T-helper 22 cell (primary cell): ENCODE measurements at places on chromosomes 16 and 17.

DNA sequence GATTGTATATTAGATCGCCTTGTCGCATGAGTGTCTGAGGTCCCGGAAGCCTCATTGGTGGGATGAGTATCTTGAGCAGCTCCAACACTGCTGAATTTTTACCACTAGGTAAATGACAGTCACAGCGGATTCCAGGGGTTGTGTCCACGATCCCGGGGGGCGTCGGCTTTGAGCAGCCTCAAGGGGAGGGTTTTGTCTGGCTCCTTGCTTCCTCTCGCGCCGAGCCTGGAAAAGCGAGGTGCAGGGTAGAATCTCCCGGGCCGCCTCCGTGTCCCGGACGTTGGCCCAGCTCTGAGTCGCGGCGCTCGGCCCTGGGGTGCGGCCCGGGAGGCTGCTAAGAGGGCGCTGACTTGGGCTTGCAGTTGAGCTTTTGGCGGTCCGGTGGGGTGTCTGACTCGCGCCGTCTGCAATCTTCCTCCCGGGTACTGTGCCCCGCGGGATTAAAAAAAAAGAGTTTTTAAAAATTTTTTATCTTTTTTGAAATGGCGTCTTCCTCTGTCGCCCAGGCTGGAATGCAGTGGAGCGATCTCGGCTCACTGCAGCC lies 4.5 kb downstream of the OR1F1 start:
- DNase-seq: no peak

DNA sequence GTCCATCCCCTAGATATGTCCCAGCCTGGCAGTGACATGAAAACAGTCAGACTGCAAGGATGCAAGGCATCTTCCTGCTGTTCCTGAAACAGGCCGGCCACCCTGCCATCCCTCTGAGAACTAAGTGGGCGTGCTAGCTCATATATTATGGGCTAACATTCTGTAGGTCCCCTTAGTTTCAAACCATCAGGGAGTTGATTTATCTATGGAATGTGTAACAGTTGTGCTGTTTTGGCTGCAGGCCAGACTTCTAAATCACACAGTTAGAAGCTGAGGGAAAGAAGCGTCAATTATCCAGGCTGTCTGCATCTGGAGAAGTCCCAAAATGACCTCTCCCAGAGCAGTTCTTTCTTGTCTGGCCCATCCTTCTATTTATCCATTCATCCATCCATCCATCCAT lies 102.7 kb upstream of the DNAH9 start:
- no peak for DNase-seq

GRCh38 chr16:4780235-4780634 lies 7.9 kb downstream of the SEPTIN12 start:
- DNase-seq: no peak

- DNase-seq: no peak
Measured at GRCh38 chr17:80395402-80396151, 19.4 kb upstream of the ENDOV start.

- DNase-seq: no peak
Measured at GRCh38 chr16:62272035-62272434, 235.8 kb upstream of the CDH8 start.

GRCh38 chr17:2695961-2696760 lies 15.4 kb downstream of the CLUH start:
- no peak for DNase-seq

- DNase-seq: no peak
Measured at GRCh38 chr16:53832896-53833544, 129.1 kb downstream of the FTO start.
